Stimulated activated CD4-positive, alpha-beta T cell treated with anti-CD3 and anti-CD28 coated beads, Interleukin-4, amount 100 ng/mL, for 1 hour (primary cell): ENCODE measurements at places on chromosomes 6 and 20.

GRCh38 chr20:64246616-64247306 is 8.8 kb upstream of the PCMTD2 start:
- no peak for DNase-seq

GRCh38 chr20:41552295-41553068 is 65.7 kb downstream of the CHD6 start:
- DNase-seq = no peak

DNA sequence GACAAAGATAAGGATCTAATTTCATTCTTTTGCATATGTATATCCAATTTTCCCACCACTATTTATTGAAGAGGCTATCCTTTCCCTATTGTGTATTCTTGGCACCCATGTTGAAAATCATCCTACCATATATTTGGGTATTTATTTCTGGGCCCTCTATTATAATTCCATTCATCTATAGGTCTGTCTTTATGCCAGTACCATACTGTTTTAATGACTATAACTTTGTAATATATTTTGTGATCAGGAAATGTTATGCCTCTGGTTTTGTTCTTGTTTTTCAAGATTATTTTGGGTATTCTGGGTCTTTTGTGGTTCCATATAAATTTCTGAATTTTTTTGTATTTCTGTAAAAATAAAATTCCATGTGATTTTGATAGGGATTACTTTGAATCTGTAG is 347.6 kb upstream of the SULF2 start:
- DNase-seq = no peak

GRCh38 chr6:132161283-132161682 is 210.1 kb upstream of the CCN2 start:
- DNase-seq = no peak

DNA sequence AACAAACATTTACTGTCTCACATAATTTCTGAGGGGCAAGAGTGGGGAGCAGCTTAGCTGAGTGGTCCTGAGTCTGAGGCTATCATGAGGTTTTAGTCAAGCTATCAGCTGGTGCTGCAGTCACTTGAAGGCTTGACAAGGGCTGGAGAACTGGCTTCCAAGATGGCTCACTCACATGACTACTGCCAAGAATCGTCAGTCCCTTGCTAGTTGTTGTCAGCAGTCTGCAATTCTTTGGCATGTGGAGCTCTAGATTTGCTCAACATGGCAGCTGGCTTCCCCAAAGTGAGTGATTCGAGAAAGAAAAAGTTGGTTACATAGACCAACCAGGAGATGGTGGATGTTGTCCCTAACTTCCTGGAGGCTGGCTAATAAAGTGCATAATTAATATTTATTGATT is 2.8 kb upstream of the LRRC1 start:
- no peak for DNase-seq

DNA sequence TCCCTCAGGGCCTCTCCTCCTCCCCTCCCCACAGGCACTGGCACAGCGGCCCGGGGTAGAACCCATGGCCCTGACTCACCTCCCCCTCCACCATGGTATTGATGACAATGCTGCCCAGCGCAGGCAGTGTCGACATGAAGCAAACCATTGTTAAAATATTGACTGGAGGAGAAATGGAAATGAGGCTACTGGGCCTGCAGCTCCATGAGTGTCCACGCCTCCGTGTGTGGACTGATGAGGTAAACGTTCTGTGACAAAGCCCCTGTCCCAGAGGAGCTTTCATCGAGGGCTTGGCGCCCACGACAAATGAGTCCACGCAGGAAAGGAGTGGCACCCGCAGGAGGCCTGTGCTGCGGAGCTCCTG is 402.7 kb downstream of the TAF4 start:
- DNase-seq = no peak

- DNase-seq = no peak
Measured at GRCh38 chr6:143535189-143535614, 23.7 kb upstream of the FUCA2 start.

DNA sequence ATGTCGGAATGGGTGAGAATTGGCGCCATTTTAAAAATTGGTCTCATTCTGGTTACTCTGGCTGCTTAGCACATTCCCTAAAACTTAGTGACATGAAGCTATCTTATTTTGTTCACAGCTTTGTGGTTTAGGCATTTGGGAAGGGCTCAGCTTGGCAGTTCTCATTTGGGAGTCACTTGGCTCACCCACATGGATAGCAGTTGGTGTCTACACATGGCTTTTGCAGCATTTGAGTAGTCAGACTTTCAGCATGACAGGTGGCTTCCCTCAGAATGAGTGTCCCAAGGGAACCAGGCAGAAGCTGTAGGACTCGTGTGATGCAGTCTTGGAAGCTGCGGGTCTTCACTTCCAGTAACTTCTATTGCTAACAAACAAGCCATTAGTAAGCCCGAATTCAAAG is 64.6 kb downstream of the UST start:
- DNase-seq = no peak

- DNase-seq = no peak
Measured at GRCh38 chr20:50533061-50533460, 22.9 kb downstream of the PTPN1 start.

GRCh38 chr6:27547157-27548075 is 74.5 kb upstream of the ZNF184 start:
- no peak for DNase-seq

DNA sequence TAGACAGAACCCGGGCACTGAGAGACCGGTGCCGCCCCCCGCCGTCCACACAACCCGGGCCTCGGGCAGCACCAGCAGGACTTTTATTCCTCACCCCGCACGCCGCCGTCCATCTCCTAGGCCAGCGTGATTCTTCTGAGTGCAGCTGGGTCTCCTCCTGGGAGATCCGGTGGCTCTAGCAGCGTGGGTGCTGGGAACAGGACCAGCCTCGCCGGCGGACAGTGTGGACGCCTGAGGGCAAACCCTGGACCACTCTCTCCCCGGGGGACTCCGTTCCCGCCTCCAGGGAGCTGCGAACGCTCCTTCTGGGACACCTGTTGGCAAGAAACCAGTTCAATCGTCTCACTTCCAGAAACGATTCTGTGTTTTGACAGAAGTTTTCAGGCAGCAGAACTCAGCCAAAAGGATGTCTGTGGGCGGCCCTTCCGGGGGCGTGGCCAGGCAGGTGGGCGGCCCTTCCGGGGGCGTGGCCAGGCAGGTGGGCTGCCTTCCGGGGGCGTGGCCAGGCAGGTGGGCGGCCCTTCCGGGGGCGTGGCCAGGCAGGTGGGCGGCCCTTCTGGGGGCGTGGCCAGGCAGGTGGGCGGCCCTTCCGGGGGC is 130.7 kb downstream of the DLL1 start:
- DNase-seq = no peak
